Femur (tissue), 1 donor: ENCODE measurements at places on chromosomes 12 and 14.
A peak's percentile ranks its signal among the peaks of the same experiment; 100 is the strongest.

- DNase-seq, result no peak
Measured at GRCh38 chr12:104680070-104680469, 223.3 kb downstream of the CHST11 start.

DNA sequence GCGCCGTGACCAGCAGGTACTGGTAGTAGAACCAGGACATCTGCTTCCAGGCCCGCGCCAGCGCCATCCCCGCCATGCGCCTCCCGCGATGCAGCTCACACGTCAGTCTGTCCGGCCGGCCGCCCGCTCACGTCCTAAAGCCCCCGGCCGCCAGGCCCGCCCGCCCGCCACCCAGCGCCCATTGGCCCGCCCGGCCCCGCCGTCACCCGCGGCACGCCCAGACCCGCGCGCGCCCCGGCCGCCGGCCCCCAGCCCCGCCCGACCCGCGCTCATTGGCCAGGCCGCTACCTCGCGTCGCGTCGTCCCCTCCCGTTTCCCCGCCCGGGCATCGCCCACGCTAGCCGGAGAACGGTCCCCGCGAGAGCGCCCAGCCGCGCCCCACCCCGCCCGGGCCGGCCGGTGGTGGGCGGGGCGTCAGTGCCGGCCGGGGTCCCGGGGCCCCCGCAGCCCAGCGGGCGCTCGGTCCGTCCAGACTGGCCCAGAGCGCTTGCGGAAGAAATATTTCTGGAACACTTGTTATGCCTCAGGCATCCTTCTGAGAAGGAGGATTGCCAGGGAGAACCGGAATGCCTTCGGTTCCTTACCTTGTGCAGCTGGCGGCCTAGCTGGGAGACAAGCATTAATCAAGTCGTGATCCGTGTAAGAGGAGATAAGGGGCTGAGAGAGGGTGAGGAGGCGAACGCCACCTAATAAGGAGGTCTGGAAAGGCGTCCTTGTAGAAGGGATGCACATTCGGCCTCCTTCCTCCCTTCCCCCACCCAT lies at the start of gene SPTSSA:
Gene SPTSSA (minus strand): TSS at position 109 of the 762 bp plus-strand sequence. CDS start 33 bp downstream, at position 76.
- peak; percentile 97 for DNase-seq

DNA sequence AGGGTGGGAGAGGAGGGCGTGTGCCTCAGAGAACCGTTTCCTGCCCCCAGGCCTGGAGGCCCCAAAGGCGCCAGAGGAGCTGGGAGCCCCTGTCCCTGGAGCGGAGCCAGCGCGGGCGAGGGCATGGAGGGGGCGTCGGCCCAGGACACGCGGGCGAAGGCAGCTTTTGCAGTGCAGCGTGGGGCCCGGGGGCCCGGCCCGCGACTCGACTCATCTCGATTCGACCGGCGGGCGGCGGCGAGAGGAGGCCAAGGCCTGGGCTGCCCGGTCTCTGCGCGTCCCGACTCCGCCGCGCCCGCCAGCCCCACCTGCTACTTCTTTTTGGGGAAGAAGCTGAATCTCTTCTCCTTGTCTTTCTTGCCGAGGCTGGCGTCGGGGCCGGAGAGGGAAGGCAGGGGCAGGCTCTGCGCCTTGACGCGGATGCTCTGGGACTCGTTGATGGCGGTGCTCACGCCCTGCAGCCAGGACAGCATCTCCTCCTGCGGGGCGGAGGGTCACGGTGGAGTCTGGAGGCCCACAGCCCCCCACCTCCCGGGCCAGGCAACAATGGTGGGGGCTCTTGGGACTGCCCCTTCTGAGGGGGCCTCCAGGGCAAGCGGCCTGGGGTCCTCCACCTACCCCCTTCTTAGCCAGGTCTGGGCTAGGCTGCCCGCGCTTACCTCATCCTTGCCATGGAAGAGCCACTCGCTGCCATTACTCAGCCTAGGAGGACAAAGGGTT lies 44.9 kb downstream of the PLEKHG3 start:
- no peak for DNase-seq

- DNase-seq, result no peak
Measured at GRCh38 chr12:128361400-128361995, 94.5 kb downstream of the TMEM132C start.

GRCh38 chr14:89473989-89474388 lies 57.0 kb upstream of the FOXN3 start:
- no peak for DNase-seq

DNA sequence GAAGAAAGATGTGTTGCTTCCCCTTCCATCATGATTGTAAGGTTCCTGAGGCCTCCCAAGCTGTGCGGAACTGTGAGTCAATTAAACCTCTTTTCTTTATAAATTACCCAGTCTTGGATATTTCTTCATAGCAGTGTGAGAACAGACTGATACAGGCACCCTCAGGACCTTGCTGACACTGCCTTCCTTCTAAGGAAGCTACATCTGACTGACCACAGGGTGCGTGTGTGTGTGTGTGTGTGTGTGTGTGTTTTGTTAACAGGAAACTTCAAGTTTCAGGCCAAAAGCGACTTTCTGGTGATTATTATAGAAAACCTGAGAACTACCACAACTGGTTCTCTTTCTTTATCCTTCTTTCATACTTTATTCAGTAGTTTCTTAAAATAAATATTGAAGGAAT lies 149.0 kb downstream of the CAPZA3 start:
- DNase-seq, result no peak

GRCh38 chr12:29611906-29612305 lies 114.4 kb upstream of the OVCH1 start:
- no peak for DNase-seq

DNA sequence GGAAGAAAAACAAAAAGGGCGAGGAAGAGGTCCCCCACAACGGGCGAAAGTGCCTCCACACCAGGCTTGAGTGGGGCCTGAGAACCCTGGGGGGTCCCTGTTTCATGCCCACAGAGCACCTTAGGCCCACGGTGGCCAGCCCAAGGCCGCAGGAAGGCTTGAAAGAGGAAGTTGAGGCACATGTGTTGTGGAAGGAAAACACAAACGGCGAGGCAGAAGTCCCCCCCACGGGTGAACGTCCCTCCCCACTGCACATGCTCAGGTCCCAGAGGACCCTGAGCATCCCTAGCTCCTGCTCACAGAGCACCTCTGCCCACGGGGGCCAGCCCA lies 371.5 kb downstream of the ALG10 start:
- DNase-seq, result no peak

DNA sequence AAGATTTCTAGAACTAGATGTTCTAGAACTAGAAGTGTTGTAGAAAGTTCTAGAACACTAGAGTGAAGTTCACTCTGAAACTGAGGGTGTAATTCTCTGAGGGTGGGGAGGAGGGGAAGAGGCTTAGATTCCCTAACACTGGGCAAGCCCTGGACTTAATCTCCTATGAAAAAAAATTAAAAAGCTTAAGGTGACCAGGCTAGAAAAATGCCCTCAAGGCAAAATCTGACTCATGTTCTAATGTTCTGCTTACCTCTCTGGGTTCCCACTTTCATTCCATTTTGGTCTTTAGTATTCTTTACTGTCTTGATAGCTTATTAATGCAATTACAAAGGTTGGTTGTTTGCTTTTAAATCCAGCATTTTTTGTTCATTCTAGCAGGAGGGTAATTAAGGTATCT lies 101.5 kb downstream of the KICS2 start:
- no peak for DNase-seq

DNA sequence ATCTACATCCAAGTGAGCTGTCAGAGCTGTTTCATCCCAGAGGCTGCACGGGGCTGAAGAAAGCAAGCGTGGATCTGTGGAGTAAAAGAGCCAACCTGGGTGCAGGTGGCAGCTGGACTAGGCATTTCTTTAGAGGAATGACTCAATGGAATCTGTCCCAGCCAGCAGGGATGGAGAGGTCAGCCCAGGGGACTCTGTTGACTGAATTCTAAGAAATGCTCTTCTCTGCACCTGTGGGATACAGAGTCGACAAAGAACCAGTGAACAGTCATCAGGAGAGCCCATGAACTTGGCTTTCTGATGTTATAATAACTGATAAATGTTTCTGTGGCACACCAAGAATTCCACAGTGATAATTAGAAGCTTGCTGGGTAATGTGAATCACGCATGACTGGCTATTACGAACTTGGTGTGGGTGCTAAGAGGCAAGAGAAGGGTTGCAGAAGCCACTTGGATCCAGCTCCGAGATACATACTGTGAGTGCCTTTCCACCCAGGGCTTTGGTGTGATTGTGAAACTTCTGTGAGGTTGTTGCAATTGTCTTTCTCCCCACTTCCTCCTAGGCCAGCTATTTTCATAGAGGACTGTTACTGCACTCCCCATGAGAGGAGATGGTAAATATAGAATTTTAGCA lies 16.2 kb downstream of the PYGL start:
- DNase-seq, result peak; percentile 33

DNA sequence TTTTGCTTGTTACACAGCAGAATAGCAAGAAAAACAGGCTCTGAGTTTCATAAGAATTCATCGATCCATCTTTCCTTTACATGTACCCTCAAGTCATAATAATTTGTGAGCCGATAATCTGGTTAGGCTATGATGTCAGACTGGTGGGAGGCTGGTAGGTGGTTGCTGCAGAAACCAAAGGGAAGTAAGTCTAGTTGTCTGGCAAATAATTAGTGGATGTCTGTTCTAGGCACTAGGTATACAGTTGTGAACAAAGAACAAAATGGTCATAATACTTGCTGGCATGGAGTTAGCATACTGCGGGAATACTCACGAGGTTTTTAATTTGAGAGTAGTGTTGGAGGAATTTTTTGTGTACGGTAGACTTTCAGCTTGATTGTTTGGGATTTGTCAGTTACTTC lies 8.8 kb downstream of the SUSD6 start:
- DNase-seq, result no peak

DNA sequence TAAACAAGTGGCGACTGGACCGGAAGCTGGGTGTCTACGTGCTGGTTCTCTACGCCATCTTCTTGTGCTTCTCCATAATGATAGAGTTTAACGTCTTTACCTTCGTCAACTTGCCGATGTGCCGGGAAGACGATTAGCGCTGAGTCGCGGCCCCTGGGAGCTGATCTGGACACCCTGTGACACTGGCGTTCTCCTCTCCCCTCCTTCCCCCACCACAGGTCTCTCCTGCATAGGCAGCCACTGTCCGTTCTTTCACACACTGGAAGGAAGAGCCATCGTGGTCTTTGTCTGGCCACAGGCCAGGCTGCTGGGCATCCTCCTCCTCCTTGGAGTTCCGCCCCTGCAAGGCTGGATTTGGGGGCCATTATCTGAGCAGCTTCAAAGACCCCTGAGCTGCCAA lies 20.1 kb upstream of the RIN3 start:
- DNase-seq, result no peak

GRCh38 chr12:132109741-132110140 lies 34.4 kb downstream of the DDX51 start:
- no peak for DNase-seq

GRCh38 chr14:51455041-51455835 lies 196.5 kb upstream of the FRMD6 start:
- no peak for DNase-seq

DNA sequence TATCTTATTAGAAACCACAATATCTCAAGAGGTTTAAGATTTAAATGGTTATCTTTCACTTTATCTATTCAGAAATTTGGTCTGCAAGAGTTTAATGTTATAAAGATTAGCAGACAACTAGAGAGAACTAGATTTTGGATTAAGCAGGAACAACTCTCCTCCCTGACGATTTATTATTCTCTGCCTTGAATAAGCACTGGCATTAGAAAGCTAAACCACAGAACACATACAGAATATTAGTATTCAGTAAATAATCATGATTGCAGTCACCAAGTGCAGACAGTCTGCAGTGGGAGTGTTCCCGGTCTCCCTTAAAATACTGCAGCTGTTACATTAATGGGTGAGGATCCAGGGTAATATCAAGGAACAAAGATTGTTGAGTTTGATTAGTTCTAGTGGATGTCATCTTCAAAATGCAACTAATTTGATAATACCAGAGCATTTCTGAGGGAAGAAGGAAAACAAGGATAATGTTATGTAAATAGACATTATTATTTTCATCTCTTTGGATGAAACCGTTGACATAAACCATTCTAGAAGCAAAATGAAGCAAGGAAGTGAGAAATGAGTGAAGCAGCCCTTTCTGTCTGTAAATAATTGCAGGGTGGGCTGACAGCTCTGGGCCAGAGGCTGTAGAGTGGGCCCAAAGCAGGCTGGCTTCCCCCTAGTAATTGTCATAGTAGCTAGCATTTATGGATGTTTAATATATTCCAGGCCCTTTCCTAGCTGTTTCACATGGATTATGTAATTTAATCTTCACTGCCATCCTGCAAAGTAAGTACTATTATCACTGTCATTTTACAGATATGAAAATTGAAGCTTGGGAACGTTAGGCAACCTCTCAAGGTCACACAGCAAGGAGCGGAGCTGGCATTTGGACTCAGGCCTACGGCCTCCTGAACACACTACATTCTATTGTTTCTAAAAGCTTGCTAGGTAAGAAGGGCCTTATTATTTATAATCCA lies 79.4 kb downstream of the DYRK2 start:
- DNase-seq, result no peak

DNA sequence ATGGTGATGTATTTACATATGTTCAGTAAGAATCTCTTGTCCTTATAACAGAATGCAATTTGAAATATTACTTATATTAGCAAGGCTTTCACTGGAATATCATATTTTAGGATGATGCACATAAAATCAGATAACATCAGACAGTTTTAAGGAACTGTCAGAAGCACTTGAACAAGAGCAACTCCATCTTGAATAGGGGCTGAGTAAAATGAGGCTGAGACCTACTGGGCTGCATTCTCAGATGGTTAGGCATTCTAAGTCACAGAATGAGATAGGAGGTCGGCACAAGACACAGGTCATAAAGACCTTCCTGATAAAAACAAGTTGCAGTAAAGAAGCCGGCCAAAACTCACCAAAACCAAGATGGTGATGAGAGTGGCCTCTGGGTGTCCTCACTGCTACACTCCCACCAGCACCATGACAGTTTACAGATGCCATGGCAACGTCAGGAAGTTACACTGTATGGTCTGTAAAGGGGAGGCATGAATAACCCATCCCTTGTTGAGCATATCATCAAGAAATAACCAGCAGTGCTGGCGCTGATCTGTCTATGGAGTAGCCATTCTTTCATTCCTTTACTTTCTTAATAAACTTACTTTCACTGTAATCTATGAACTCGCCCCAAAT lies 27.6 kb upstream of the ETV6 start:
- DNase-seq, result no peak

DNA sequence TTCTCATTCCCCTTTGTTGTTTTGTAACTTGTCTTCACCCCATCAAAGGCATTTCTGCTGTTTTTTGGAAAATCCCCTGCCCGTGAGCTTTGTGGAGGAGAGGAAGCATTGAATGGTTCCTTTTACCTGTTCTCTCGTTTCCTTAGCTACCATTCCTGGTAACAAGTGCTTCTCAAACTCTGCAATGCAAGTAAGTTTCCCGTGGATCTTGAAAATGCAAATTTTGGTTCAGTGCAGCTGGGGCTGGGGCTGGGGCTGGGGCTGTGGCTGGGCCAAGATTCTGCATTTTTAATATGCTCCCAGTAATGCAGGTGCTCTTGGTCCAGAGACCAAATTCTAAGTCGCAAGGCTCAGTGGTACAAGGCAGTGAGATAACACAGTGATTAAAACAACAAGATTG lies 151.6 kb downstream of the TTLL5 start:
- no peak for DNase-seq

DNA sequence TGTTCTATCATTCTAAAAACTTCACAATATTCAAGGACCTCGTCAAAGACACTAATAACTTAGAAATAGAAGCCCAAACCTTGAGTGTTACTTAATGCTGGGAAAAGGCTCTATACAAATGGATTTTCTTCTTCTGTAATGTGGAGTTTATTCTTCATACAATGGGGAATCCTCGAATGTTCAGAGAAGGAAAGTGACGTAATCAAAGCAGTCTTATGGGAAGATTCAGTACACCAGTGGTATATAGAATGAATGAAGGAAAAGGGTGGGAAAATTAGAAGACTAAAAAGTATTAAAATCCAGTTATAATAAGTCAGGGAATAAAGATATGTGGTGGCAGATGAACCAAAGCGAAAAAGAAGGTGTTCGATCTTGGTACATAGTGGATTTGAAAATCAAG lies 106.5 kb downstream of the PLCZ1 start:
- no peak for DNase-seq
